Left lung (tissue), 14 donors: ENCODE measurements at places on chromosomes 6 and 20.
A peak's percentile ranks its signal among the peaks of the same experiment; 100 is the strongest.

GRCh38 chr20:42493001-42493400, 696.7 kb downstream of the PTPRT start:
- DNase-seq: no peak

- no peak for DNase-seq
These were observed 315.6 kb upstream of the QKI start for GRCh38 chr6:163098827-163099479.

DNA sequence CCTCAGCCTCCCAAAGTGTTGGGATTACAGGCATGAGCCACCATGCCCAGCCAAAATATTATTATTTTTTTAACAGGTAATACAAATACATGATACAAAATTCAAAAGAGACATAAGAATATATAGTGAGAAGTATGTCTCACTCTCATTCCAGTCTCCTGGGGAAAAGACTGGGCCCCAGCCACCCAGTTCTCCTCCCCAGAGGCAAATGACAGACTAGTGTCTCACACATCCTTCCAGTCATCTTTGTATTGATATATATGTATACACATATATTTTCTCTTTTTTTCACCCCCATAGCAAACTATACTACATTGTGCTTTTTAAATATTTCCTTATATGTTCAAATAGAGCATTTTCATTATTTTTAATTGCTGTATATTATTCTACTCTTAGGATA, 8.3 kb downstream of the GSS start:
- no peak for DNase-seq

DNA sequence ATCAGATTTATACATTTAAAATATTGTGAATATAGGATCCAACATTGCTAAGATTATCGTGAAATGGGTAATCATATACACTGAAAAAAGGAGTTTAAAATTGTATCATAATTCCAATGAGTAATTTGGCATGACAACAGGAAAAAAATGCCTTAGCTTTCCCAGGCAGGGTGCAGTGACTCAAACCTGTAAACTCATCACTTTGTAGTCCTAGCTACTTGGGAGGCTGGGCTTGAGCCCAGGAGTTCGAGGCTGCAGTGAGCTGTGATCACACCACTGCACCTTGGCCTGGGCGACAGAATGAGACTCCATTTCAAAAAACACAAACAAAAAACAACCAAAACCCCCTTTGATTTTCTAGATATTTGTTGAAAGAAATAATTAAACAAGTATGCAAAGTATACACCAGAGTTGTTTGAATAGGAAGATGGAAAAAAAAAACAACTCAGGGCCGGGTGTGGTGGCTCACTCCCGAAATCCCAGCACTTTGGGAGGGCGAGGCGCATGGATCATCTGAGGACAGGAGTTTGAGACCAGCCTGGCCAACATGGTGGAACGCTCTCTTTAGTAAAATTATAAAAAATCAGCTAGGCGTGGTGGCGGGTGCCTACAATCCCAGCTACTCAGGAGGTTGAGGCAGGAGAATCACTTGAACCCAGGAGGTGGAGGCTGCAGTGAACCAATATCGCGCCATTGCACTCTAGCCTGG, 98.7 kb downstream of the TRERF1 start:
- DNase-seq: no peak

GRCh38 chr20:1062334-1063010, 55.9 kb upstream of the PSMF1 start:
- DNase-seq: no peak

GRCh38 chr6:39898625-39899024, 35.6 kb downstream of the MOCS1 start:
- no peak for DNase-seq

DNA sequence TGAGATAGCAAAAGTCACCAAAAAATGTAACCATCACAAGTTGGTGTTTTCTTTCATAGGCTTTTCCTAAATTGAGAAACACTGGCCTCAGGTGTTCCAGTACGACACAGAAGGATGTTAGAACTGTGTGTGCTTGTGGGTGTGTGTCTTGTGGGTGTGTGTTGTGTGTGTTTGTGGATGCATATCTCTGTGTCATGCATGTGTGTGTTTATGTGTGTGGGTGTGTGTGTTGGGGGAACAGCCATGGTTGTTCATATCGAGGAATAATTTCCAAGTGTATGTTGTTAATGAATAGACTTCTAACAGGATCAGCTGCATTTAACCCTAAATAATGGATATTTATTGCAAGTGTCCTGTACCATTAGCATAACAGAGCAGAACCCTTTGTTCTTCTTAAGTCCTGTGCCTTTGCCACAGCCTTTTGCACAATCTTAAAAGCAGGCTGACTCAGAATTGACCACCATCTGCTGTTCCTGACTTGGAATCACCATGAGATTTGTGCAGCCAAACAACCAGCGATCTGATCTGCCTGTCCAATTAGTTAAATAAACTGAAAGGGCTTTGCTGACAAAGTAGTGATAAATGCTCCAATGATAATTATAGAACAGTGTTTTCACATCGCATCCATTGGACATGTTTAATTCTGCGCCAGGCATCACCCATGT, 7.6 kb downstream of the CD93 start:
- no peak for DNase-seq

GRCh38 chr20:290084-290831, at the start of gene C20orf96:
C20orf96 (minus strand) TSS chr20:290750; CDS start chr20:290610, 140 bp downstream.
- DNase-seq: peak; percentile 94

GRCh38 chr20:46484954-46485353, 28.4 kb downstream of the ZNF334 start:
- no peak for DNase-seq

DNA sequence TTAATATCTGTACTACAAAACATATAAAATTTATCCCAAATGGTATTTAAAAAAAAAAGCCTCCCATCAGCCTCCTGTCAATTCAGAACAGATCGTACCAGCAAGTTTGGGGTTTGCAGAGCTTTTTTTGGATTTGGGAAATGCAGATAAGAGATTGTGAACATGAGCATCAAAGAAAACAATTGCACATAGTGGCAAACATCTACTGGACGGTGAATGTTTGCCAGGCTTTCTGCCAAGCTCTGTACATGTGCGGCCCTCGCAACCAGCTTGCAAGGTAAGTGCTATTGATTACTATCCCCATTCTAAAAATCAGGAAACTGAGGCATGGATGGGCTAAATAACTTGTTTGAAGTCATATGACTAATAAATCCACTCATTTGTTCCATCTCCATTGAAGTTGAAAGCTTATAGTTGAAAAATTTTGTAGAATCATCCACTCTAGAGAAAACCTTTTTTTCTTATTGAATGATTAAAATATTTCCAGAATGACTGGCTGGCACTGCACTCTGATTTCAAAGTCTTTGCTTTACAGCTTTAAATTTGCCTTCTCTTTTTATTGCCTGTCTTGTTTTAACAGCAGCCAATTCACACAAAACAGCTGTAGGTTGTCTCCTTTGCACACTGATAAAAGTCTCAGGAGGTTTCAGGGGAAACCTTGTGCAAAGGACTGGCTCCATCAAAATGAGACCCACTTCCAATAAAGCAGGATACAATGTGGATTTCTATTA, 37.4 kb upstream of the SIRT5 start:
- DNase-seq: no peak

DNA sequence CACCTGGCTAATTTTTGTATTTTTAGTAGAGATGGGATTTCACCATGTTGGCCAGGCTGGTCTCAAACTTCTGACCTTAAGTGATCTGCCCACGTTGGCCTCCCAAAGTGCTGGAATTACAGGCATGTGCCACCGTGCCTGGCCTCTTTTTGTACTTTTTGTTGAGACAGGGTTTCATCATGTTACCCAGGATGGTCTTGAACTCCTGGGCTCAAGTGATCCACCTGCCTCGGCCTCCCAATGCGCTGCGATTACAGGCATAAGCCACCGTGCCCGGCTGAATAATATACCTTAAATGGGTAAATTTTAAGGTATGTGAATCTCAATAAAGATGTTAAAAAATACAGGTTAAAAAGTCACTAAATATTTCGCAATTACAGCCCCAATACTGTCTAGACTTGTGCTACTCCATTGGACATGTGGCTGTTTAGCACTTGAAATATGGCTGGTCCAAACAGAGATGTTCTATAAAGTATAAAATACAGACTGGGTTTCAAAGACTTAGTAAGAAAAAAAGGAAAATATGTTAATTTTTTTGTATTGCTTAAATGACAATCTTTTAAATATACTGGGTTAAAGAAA, 42.1 kb downstream of the PPP1R3G start:
- no peak for DNase-seq

DNA sequence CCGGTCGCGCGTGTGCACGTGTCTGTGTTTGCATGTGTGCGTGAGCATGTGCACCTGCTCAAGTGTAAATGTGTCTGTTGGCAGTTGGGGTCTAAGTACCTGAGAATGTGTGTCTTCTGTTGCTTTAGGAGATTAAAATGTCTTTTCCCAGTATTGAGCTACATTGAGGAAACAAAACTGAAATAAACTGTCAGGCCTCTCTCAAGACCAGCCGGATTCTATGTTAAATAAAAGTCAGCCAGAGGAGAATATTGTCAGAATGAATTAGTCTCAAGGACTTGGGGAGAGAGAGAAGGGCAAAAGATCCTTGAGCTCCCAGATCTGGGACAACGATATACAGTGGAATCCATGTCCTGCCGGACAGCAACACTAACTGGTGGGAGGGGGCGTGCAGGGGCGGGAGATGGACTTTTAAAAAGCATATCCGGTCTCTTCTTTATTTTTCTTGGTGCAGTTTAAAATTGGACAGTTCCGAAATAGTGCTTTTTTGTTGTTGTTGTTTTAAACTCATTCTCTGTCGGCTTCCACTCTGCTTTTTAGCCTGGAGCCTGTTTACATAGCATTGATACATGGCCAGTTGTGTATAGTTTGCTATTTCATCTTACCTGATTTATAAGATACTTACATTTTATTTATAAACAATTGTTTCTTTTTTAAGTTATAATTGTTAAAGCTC, 3.3 kb upstream of the TBX18 start:
- DNase-seq: no peak

DNA sequence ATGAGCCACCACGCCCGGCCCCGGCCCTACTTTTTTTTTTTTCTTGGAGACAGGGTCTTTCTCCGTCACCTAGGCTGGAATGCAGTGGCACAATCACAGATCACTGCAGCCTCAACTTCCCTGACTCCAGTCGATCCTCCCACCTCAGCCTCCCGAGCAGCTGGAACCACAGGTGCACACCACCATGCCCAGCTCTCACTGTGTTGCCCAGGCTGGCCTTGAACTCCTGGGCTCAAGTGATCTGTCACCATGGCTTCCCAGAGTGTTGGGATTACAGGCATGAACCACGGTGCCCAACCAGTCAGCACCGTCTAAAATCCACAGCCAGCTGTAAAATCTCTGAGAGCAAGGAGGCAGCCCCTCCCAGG, 17.4 kb downstream of the SLC17A9 start:
- no peak for DNase-seq

- DNase-seq: no peak
These were observed 69.4 kb downstream of the CPNE5 start for GRCh38 chr6:36769676-36770499.

- DNase-seq: no peak
These were observed 61.2 kb downstream of the VAPB start for GRCh38 chr20:58450254-58450653.

GRCh38 chr6:157967486-157967885, 14.2 kb upstream of the SYNJ2 start:
- DNase-seq: no peak

DNA sequence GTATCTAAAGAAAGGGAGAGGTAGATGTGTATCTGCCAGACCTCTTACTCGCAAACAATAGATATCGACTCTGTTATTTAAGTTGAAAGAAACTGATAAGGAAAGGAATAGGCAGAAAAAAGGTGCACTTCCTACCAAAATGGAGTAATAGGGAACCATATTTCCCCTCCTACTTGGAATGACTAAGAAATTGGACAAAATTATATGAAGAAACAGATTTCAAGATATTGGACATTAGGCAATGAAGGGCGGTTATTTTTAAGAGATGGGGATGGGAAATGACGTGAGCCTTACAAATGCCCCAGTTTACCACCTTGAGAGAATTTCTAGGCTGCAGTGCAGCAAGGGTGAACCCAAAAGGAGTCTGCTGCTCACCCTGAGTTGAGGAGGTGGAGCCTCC, 108.9 kb downstream of the ADTRP start:
- DNase-seq: no peak

DNA sequence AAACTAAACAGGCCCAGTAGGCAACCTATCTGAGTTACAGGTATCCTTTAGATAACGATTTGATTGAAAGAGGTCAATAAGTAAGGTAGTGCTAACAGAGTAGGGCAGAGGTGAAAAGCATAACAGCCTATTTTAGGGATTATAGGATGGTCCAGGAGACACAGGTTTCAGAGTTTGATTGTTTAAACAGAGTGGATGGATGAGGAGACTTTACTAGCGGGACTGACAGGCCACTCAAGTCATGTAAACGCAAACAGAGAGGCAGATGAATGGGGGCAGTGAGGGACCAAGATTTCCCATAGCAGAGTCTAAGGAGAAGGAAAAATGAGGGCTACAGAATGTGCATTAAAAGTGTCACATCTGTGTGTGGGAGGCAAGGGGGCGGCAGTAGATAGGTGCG, 4.8 kb downstream of the NEDD9 start:
- DNase-seq: no peak

- DNase-seq: no peak
These were observed 8.5 kb upstream of the SOD2 start for GRCh38 chr6:159701413-159701999.

DNA sequence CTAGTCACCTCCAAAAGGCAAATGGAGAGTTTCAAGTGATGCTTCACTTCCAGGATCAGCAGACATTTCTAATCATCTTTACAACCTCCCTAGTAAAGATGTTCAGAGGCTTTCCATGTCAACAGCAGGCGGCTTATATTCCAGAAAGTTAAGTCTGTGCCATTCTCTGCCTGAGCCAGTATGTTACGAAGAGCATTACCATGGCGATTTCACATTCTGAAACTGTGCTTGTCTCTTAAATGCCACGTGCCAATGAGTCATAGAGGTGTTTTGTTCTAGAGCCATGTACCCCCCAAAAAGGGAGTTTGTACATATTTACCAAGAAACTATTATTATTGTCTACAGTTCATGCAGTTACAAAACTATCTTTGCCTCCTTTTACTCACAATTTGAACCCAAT, 319.5 kb downstream of the FOXA2 start:
- DNase-seq: no peak

DNA sequence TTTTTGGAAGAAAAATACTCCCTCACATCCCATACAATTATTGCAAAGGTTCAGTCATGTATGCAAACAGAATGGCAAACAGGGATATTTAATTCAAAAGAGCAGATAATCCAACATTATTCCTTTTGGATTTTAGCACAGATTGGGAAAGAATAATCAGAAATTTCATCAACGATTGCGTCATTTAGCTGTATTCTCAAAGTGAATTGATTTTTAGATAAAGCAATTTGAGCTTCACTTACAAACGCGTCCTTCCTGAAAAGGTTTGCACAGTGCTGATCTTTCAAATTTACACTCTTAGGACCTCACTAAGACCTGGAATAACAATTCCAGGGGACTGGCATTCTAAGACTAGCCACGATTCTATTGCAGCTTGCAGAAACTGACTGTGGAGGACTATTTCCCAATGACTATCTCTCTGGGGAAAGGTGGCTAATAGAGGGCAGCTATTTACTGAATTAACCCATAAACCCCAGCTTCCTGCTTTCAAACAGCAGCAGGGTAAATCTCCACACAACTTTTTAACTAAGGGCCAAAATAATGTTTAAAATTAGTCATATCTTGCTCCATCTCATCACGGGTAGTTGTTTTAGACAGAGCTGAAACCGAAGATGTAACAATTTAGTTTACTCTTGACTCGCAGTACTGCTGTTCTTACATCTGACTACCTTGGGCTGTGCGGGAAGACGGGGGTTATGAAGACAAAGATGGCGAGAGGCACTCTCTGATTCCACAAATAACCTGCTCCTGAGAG, 131.2 kb upstream of the FAM184A start:
- DNase-seq: no peak
